ENCODE measurements at places on chromosomes 3 and 15.

DNA sequence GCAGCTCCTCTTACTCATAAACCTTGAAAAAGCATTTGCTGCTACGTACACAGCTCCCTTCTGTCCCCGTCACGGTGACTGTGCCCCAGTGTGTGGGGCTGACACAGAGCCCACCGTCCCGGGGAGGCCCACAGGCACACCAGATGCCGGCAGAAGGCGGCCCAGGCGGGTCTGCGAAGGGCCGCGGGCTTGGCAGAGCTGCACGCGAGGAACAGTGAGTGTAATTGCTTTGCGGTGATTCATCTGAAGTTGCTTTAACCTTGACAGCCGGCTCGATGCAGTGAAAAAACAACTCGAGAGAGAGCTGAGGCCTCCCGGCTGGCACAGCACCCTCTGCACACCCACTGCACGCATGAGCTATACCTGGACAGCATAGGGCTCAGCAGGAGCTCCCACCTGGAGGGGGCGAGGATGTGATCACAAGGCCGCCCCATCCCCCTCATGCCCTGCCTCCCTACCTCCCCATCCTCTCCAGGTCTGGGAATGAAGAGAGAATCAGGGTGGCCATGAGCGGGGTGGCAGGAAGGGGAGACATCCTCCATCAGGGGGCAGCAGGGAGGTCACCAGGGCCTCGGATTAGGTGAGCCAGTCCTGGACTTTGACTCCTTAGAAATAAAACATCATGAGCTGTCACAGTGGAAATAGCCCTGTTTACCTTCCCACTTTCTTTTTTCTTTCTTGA is 172.7 kb downstream of the MEGF11 start:
- ATAC-seq = peak; percentile 71

DNA sequence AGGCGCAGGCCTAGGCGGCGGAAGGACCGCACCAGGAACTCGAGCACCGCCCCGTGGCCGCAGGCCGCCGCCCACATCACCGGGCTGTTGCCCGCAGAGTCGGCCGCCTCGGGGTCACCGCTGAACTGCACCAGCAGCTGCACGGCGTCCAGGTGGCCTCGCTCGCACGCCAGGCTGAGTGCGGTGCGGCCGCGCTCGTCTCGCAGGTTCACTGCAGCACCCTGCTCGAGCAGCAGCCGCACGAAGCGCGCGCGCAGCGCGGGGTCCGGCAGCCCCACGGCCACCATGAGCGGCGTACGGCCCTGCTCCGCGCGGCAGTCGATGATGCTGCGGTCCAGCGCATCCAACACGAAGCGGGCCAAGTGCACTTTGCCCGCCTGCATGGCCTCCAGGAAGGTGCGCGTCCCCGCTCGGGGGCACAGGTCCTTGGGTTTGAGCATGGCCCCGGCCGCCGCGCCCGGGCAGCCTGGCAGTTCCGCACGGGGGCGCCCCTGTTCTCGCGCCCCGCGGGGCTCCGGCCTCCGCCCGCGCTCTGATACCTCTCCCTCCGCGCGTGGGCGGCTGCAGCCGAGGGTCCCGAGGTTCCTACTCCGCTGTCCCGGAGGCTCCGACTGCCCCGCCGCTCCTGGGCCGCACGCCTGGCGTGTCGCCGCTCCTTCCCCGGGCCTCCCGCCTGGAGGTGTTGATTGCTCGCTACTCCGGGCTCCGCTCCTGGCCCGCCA is 556 bp downstream of the ANKRD63 start:
- peak; percentile 11 for ATAC-seq

DNA sequence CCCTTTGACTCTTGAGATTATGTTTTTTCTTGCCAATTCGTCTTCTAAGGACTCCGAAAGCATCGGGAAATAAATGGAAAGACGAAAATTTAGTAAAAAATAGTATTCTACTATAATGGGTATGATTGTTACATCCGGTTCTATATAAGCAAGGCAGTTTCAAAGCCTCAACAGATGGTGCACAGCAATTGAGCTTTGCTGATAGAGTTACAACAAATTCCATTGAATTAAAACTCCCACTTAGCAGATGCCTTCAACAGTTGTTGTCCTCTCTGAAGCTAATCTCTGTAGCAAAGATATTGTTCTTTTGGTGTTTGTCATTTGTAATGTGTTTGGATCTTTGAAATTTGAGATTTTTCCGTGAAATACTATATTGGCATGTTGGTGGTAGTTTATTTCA is 16.1 kb upstream of the GHSR start:
- no peak for ATAC-seq

DNA sequence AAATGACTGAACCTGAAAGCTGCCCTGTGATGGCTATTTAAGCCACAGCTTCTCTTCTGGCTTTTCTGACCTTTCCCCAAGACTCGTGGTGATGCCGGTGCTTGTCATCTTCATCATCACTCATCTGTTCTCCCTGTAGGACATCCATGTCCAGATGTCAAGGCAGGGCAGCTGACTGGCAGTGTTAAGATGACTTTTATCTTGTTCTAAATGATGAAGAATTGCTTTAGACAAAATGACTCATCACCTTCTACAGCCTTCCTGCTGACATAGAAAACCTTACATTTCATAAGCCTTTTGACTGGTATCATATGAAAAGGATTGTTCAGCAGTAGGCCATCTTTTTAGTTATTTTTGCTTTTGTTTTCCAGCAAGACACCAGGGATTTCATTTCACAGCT is 67.0 kb upstream of the GPR149 start:
- ATAC-seq = no peak

GRCh38 chr15:65087411-65087810 is 10.9 kb downstream of the KBTBD13 start:
- ATAC-seq = no peak

- ATAC-seq = no peak
Observed at GRCh38 chr3:101027286-101027685, 34.1 kb upstream of the ABI3BP start.

- ATAC-seq = peak; percentile 51
Observed at GRCh38 chr15:89361451-89362202, 27.0 kb upstream of the POLG start.

- no peak for ATAC-seq
Observed at GRCh38 chr15:94256511-94256910, 25.1 kb downstream of the MCTP2 start.

DNA sequence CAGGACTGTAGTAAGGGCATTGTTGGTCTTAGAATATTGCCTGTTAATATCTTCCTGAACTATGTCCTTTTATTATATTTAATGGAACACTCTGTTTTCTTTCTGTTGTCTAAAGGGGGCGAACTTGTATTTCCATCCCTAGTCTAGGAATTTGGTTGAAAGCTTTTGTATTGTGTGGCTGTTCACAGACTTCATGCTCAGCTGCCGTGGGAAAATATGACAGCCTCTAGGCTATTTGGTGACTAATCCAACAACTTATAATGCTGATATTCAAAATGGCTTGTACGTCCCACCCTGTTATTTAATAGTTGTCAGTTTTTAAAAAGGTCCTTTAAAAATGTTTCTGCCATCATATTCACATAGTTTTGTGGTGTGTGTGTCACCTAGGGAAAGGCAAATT is 202.6 kb downstream of the KLHL25 start:
- ATAC-seq = peak; percentile 24

GRCh38 chr3:30941342-30941741 is 46.9 kb upstream of the GADL1 start:
- no peak for ATAC-seq

GRCh38 chr3:186002884-186003472 is 65.2 kb upstream of the TRA2B start:
- no peak for ATAC-seq

GRCh38 chr15:83278191-83278590 is 6.3 kb downstream of the BNC1 start:
- peak; percentile 87 for ATAC-seq

- no peak for ATAC-seq
Observed at GRCh38 chr15:40103864-40104271, 4.8 kb downstream of the BMF start.

GRCh38 chr3:11627612-11628011 is 16.1 kb downstream of the VGLL4 start:
- no peak for ATAC-seq

DNA sequence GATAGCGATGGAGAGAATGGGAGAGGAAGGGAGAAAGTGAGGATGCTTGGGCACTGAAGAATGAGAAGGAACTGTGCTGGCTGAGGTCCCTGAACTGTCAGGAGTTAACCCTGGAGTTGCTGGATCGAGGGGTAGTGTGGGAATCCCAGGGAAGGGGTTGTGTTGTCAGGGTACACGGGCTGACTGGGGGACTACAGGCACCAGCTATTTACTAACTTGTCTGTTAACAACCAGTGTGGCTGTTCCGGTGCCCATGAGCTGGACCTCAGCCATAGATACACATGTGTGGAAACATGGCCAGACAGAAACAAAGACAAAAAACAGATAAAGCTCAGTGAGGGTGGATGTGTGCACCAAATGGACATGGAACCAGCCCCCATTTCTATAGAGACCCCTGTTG is 55.1 kb downstream of the GASK1A start:
- ATAC-seq = no peak

DNA sequence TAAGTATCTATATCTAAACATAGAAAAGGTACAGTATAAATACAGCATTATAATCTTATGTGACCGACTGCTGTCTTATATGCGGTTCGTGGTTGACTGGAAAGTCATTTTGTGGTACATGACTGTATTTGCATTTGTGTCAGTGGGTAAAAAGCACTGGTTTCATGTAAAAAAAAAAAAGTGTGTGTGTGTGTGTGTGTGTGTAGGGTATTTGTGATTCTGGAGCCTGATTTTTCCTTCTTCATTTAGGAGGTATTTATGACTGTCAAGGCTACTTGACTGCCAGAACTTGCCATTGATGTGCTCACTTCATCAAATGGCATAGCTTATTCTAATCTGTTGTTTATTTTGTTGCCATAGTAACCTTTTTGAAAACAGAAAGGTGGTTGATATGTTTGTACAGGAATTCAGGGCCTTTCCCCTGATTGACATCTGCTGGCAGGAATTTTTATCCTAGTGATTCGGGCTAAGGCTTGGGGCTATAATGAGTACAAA is 63.2 kb downstream of the AKAP13 start:
- ATAC-seq = peak; percentile 86

- ATAC-seq = no peak
Observed at GRCh38 chr15:42549741-42550392, 1.2 kb downstream of the HAUS2 start.

DNA sequence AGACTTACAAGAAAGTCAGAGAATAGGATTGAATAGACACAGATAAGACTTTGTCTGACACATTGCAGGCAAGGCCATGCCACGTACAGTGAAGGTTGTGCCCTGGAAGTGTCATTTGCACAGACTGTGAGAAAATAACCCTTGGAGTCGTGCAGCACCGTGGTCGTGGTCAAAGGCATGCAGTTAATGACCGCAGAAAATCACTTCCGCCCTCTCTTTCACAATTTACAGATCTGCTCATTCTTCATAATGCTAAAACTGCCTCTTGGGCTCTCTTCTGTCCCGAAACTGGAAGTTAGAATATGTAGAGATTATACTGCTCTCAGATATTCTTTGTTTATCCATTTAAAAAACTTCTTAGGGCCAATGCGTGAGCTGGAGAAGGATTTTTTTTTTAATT is 73.2 kb upstream of the CTXND1 start:
- ATAC-seq = no peak

GRCh38 chr3:138114988-138115971 is at the start of gene DZIP1L:
TSS of gene DZIP1L (minus strand) at chr3:138115608. CDS start at chr3:138103971, 11,637 bp downstream.
- ATAC-seq = peak; percentile 87

DNA sequence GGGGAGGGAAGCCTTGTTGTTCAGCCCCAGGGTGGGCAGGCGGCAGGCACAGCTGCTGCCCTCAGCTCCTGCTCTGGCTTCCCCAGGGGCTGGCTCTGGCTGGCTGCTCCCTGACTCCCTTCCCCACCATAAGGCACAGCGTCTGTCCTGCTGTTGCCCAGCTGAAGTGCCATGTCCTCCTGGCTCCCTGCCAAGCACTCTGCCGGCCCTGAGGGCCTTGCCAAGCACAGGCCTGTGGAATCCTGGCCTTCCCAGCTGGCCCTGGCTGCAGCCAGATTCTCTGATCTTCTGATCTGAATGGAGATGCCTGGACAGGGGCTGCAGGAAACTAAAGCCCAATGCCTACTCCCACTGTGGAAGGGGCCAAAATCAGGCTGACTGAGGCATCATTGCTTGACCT is 1.1 kb downstream of the IQCF6 start:
- ATAC-seq = no peak

- no peak for ATAC-seq
Observed at GRCh38 chr3:127391436-127392155, 103.8 kb upstream of the PRR20G start.

DNA sequence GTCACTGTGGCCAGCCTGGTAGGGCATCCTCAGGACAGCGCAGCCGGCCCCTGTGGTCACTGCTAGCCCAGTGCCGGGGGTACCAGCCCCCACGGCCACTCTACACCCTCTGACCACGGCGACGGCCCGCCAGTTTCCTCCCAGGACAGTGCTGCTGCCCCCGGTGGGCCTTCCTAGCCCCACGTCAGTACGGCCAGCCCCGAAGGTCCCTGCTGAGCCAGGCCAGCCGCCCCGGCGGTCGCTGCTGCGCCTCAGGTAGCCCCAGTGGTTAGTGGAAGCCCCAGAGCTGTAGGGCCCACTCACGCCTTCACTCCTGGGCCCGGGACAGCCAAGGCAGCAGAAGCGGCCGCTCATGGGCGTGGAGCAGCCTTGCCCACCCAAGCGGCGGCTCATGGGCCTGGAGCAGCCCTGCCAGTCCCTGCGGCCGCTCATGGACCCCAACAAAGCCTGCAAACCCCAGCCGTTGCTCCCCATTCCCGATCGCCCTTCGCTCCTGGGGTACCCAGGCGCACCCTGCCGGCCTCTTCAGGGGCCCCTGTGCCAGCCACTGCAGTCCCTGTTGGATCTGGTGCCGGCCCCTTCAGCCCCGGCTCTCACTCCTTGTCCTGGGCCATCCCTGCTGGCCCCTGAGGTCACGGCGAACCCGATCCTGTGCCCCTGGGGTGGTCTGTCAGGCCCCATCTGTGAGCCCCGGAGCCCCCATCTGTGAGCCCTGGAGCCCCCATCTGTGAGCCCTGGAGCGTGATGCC is 9.5 kb upstream of the ROPN1B start:
- no peak for ATAC-seq

GRCh38 chr3:159620281-159620680 is 368.4 kb upstream of the IL12A start:
- ATAC-seq = peak; percentile 42

DNA sequence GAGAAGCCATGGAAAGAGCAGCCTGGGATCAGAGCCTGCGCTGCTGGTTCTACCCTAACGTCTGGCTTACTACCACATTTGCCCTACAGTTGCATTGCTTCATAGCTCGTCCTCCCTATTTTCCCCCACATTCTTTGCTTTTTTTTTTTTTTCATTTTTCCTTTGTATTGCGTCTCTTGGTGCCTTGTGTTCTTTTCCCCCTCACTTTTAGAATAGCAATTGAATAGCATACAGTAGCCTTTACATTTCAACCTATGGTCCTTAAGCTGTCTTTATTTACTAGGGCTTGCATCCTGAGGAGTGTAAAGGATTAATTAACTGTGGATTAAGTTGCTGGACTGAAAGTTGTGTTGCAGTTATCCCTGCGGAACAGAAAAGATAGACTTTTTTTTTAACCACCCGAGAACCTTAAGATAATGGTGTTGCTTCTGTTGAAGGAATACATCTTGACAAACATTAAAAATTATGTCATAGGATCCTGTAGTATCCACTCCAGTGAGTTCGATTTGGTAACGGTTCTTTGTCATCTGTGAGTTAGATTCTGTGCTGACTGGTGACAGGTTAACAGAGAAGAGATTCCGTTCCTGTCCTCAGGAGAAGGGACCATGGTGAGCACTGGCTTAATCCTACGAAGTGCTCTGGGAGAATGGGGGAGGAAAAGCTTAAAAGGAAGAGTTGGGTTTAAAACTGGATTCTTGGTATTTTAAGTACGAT is 417.4 kb upstream of the NAALADL2 start:
- ATAC-seq = no peak

- no peak for ATAC-seq
Observed at GRCh38 chr15:100712226-100712625, 109.8 kb downstream of the ASB7 start.

- no peak for ATAC-seq
Observed at GRCh38 chr3:46102780-46103130, 75.5 kb upstream of the XCR1 start.

All from motor neuron (in vitro differentiated cells).